Brain (organoid and tissue), 16 donors: ENCODE measurements at places on chromosomes 2 and 18. TPM values are rescaled to one million over a fixed set of nuclear protein-coding genes. Genes with fewer than 3 reads are reported as not detected.

DNA sequence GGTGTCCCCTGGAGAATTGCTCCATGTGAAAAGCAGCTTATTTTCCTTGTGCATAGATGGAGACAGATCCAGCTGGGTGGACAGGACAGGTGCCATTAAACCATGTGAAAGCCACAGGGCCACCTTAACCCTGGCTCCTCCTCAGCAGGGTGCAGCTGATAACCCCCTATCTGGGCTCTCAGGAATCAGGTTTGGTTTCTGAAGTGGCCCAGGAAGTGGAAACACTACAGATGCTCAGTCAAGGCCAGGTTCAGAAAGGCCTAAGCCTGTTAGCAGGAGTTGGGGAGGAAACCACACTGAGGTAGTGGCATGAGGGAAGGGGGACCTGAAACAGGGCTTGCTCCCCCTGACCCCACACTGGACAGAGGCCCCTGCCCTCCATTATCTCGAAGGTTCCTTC, 217.0 kb downstream of the SPP2 start:
- no peak for DNase-seq

DNA sequence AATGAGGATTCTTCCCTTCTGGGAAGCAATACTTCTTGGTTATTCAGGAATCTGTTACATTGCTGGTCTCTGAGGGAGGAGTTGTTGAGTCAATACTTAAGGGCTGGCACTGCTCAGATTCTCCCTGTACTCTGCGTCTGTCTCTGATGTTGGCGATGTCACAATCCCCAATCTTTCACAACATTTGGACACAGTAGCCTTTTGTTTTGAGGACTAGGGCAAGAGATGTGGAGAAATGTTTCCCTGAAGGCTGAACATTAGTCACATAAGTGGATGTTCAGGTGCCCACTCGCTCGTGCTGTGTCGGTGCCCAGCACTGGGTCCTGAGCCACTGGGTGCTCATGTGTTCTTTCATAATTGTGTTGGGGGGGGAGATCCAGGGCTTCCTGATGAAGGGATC, 55.0 kb downstream of the MAPK4 start:
- no peak for DNase-seq

VWA3B gene
- polyA plus RNA-seq, result 1.1 TPM

DNA sequence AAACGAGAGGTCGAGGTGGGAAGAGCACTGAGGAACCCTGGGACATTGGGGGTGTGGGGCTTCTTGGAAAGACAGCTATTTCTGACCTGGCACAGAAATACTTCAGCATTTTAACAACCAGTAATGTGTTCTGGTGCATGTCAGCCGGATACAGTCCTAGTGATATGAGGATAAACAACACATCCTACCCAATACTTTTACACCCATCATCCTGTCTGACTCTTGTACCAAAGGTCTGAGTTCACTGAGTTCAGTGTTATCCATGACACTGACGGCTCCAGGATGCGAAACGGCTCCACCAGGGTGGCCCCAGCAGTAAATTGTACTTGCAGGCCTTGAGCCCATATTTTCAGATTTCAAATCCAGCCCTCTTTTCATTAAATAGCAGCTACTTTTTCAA, 65.9 kb upstream of the SH3BP4 start:
- no peak for DNase-seq

CHRNG gene
- polyA plus RNA-seq, result not detected

DNA sequence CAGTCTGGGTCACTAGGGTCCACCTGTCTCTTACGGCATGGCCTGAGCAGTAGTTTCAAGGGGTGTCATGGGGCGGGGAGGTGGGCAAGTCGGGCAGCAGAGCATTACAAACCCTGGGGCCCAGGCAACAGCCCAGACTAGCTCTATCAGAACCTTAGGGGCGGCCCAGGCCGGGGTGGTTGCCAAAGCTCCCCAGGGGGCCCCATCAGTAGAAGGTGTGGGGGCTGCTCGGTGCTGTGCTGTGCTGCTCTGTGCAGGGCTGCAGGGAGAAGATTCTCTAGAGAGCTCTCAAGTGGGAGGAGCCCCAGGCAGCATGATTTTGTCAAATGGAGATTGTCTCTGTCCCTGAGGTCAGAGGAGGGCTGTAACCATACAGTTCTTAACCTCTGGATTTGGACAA, 36.4 kb upstream of the SLC14A1 start:
- no peak for DNase-seq

GRCh38 chr18:76886112-76886511, 63.8 kb downstream of the ZNF236 start:
- peak; percentile 42 for DNase-seq
